Fibroblast of lung (primary cell): ENCODE measurements at places on chromosomes 5 and 9.

DNA sequence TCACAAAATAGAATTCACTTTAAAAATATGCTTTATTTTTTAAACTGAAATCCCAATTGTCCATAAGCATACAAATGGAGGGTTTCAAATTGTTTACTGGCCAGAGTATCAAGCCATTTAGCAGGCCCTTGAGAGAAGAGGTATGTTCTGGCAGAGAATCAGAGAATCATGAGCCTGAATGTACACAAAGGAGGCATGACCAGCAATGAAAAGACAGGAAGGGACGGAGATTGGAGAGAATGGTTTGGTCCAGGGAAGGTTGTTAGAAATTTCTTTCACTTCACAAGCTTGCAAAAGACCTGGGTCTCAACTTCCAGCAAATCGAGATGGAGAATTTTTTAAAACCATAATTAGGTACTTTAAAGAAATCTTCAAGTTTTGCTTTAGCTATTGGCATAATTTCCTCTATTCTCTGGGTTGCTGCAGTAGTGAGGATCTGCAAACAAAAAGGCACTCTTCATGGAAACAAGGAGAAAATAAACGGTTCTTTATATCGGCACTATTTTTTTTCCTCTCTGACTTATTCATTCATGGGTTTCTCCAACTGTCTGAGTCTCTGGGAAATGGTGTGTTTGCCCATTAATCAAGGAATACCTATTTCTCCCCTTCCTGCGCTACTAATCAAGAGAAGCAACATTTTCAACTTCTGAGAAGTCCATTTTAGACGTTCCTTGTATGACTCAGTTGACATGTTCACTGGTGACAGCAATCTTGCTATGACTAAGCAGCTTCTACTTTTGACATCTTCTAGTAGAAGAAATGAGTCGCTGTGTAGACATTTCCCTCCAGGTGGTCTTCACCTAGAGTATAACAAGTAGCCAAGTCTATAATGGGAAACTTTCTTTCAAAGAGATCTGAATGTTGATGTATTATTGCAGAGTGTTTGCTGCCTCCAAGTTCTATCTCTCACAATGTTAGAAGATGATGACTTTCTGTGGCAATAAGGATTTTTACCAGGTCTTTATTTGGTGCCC lies 23.1 kb upstream of the ERCC6L2 start:
- DNase-seq: peak; percentile 80
- no peaks in the 10 kb centered on the region for H3K27me3 ChIP-seq
- no peak overlapping the region for H3K27ac ChIP-seq
- H3K4me1 ChIP-seq: peaks cover 9% of the 10 kb centered on the region

DNA sequence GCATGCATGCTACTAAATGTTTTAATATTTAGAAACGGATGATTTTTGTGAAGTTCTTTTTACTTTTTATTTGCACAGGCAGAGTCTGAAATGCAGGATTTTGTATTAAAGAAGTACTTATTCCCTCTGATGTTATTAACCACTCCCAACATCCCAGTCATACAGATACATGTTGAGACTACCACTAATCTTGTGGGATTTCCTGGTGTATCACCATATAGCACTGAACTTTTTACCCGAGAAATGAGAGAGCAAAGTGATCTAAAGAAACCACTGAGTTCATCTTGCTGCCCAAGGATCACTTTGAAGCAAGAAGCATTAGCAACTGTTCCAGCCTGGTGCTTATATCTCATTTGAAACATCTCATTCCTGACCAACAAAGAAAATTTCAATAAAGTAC lies 443.8 kb downstream of the BNC2 start:
- no peaks in the 10 kb centered on the region for H3K27me3 ChIP-seq
- H3K36me3 ChIP-seq: peaks cover 2% of the 10 kb centered on the region
- peaks cover 7% of the 10 kb centered on the region for H3K4me1 ChIP-seq
- H3K4me3 ChIP-seq: no peak overlapping the region
- no peak overlapping the region for H3K27ac ChIP-seq
- no peak for DNase-seq

- H3K4me3 ChIP-seq: no peak overlapping the region
- peak; percentile 74 for DNase-seq
- no peak overlapping the region for H3K27ac ChIP-seq
These were observed 144.6 kb downstream of the CETN3 start for GRCh38 chr5:90264689-90265544.

- peaks cover 3% of the 10 kb centered on the region for H3K36me3 ChIP-seq
- peak; percentile 12 for DNase-seq
- H3K4me3 ChIP-seq: peak overlapping the region; percentile 79
These were observed 782 bp upstream of the SKP1 start for GRCh38 chr5:134177369-134178095.

DNA sequence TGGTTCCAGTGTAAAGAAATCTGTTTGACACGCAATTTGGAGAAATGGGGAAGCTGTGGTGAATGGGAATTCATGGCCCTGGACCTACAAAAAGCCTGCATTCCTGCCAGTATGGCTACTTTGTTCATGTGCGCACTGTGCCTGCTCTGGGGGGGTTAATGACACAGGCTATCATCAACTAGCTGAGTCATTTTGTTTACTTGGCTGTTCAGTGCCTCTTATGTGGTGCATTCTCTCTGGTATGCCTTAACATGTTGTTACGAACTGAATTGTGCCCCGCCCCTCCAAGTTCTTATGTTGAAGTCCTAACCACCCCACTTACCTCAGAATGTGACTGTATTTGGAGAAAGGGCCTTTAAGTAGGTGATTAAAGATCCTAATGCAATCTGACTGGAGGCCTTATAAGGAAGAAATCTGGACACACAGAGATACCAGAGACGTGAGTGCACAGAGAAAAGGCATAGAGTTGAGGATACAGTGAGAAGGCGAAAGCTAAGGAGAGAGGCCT lies 20.4 kb upstream of the UBAP1 start:
- peak; percentile 77 for DNase-seq
- no peaks in the 10 kb centered on the region for H3K27me3 ChIP-seq
- no peaks in the 10 kb centered on the region for H3K4me1 ChIP-seq
- no peak overlapping the region for H3K4me3 ChIP-seq
